ENCODE measurements at places on chromosomes 4 and X.

- DNase-seq: no peak
Measured at GRCh38 chrX:71919431-71919830, 8.8 kb downstream of the NHSL2 start.

- peak; percentile 21 for DNase-seq
Measured at GRCh38 chrX:132488180-132488705, 595 bp downstream of the MBNL3 start.

GRCh38 chrX:131544218-131544617 lies 344 bp downstream of the OR13H1 start:
- no peak for DNase-seq

- DNase-seq: no peak
Measured at GRCh38 chr4:101005659-101006058, 341.7 kb downstream of the PPP3CA start.

- DNase-seq: no peak
Measured at GRCh38 chrX:140804292-140804691, 94.7 kb downstream of the LINC00632 start.

GRCh38 chr4:2402048-2402842 lies 16.2 kb downstream of the ZFYVE28 start:
- peak; percentile 32 for DNase-seq

DNA sequence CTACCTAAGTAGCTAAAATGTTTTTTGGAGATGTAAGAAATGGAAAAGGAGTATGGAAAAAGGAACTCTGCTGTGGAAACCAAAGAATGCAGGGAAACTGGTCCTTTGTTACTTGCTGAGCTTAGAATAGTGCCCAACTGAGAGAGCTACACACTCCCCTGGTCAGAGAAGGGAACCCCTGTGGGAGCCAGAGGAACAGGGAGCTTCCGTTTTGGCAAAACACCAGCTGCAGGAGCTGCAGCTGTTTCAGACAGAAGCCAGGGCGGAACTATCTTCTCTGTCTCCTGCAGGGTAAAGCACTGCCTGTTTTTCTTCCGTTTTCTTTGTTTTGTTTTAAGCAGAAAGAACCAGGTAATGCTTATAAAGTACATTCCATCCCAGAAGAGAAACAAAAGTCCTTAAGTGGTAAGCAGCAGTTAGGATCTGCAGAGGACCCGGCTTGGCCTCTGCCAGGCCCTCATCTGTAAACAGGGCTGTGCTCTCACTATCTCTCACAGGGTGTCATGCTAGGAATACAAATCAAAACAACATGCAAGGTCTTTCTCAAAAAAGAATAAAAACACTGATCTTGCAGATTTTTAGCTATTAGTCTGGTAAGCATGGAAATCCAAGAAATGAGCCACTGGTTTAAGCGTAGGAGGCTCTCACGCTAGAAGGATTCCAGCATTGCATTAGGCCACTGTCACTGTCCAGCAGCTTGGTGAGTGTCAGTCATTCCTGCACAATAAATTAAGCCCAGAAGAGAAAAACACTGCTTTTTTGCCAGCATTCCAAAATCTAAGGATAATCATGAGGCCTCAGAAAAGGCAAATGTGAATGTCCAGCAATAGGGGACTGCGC lies 76.1 kb downstream of the CHST7 start:
- peak; percentile 59 for DNase-seq

- peak; percentile 71 for DNase-seq
Measured at GRCh38 chrX:45517090-45517973, 316.7 kb upstream of the DIPK2B start.

- no peak for DNase-seq
Measured at GRCh38 chr4:4349867-4350266, 37.0 kb upstream of the NSG1 start.

- DNase-seq: peak; percentile 81
Measured at GRCh38 chrX:155334486-155335336, at the start of gene CLIC2. Gene CLIC2 (minus strand): TSS chrX:155334614. CDS start chrX:155334427, 187 bp downstream.

DNA sequence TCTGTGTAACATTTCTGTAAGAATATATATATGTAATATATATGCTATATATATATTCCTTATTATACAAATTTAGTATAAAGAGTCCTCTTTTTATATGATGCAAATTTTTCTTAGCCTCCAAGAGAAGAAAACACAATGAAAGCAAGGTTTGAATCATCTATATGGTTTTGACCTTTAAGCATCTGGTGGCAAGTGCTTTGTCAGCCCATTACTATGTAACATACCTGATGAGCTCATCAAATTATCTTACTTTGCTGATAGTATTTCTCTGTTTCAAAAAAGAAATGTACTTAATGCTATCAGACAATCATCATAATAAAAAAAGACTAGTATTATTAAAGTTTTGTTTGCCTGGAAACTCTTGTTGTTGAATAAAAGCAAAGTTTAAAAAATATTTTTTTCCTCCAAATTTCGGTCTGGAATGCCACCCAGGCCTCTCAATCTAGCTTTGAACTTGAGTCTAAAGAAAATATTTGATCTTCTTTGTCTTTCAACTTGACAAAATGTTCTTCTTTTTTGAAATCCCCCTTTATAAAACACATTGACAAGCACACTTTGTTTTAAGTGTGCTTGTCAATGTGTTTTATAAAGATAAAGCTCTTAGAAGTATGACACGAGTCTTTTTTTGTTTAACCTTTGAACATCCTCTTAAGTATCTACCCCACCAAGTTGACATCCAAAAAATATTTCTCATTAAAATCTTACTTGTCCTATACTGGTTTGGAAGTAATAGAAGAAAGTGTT lies 26.2 kb downstream of the ZNF330 start:
- DNase-seq: peak; percentile 3

GRCh38 chr4:30833206-30833605 lies 113.0 kb downstream of the PCDH7 start:
- no peak for DNase-seq

GRCh38 chrX:28946846-28947245 lies 359.6 kb downstream of the IL1RAPL1 start:
- peak; percentile 29 for DNase-seq

GRCh38 chrX:110320381-110320987 lies 2.6 kb upstream of the AMMECR1 start:
- no peak for DNase-seq

DNA sequence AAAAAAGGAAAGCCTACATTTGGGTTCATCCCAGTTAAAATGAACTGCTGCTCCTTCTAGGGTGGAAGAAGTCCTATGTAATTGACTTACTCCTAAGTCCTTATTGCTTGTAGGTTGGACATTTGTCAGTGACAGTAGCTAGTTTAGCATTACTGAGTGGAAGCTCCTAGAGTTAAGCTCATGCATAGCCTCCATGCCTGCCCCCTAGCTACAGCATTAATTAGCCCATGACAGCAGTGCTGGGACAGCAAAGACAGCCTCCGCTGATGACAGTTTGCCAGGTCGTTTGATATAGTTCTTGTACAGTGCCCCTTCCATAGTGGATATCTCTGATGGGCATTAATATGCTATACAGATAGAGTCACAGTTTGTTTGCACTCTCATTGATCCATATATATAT lies 18.7 kb upstream of the GALNTL6 start:
- DNase-seq: no peak

DNA sequence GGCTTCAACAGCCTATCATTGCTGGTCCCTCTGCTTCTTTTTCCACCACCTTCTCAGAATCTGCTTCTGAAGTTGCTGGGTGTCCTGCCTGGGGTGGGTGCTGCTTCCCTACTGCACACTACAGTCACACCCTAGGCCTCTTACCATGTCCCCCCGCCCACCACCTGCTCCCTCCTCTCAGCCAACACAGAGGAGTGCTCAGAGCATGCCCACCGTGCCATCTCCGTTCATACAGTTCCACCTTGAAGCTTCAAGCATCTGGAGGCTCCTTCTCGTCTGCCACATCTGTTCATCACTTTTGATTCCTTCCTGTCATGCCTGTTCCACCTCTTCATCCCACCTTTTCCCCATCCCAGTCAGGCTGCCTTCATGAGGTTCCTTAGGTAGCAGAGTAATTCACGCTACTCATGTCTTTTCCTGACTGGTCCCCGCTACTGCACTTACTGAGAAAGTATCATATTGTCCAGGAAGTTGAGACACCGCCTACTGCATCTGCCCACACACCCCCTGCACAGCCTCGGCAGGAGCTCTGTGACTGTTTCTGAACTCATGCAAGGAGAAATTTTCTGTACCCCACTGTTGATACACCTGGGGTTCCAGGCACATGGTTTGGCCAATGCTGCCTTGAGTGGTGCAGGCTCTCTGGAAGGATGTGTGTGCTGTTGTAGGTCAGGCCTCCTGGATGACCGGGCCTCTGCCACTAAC lies 39.5 kb downstream of the HADH start:
- DNase-seq: no peak

- peak; percentile 83 for DNase-seq
Measured at GRCh38 chr4:121789960-121790829, 10.9 kb upstream of the EXOSC9 start.
